NCI-H774 (cell line): ENCODE measurements at places on chromosomes 6 and 20.

DNA sequence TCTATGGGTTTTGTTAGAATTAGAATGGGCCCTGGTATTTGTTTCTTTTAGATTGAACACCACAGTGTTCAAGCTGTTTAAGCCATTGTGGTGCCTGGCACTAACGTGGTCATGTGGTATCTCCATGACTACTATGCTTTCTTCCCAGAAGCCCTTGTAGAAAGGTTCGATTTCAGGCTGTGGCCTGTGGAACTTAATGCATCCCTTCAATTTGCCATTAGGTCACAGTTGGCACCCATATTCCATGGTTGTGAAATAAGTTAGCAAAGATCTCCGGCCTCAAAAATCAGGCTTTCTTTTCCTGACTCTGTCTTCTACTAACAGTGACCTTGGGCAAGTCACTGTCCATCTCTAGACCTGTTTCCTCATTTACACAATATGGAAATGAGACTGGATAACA, 31.3 kb upstream of the AAR2 start:
- DNase-seq, result no peak

DNA sequence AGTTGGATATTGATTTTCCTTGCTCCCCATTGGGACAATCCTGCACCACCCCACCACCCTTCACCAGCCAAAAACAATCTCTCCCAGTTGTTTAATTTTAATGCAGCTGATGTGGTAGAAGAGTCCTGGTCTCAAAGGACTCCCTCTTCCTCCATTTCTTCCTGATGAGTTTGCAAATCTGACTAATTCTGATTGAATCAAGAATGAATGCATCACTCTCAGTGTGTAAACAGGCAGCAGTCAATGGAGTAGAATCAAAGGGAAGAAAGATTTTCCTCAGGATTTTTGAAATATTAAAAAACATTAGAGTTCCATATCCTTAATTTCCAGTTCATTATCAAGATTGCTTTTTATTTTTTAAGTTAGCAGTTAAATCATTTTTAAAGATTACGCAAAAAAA, 54.0 kb downstream of the PLG start:
- DNase-seq, result no peak

GRCh38 chr20:43550456-43550855, 8.4 kb upstream of the SGK2 start:
- no peak for DNase-seq

DNA sequence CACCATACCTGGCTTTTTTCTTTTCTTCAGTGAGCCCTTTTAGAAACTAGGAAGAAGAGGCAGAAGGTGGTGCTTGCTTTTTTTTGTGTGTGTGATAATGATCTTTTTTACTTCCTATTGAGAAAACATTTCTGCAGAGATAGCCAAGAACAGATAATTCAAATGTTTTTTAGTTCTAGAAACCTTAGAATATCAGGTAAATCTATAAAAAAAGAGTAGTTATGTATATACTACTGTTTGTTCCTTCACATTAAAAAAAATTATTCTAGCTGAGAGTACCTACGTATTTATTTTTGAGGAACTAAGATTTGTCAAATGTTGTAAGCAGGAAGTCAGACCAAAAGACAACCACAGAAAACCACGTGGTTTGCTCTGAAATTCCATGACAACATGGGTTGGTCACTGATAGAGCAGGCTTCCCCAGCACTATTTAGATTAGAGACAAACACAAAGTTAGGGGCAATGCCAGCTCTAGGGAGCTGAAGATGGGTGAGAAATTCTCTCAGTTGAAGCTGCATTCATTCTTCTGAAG, 12.8 kb downstream of the STK4 start:
- DNase-seq, result no peak

DNA sequence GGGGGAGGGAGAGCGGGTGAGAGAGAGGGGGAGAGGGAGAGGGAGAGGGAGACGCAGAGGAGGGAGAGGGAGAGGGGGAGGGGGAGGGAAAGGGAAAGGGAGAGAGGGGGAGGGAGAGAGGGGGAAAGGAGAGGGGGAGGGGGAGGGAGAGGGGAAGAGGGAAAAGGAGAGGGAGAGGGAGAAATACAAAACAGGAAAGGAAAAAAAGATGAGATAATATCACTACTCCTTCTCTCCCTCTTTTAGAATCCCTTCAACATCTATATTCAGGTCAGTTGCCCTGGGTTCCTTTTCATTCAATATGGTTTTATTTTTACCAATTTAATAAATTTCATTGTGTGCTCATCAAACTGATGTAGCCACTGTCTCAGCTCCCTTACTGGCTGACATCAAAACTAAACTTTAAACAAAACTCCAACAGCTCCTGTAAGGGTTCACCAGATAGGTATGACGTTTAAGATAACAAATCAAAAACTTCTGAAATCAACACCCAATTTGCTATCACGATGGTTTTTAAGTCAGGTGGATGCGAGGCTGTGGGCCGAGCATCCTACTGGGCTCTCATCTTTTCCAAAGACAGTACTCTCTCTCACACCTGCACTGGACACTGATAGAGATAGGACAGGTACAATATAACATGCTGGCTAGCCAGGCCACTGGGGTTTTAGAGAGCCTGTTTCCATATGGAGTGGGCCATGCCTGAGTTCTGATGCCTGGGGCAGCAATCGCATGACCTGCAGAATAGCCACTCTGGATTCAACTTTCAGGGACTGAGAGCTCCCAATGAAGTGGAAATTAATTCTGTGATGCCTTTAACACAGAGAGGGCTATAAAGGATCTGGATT, 99.5 kb downstream of the FYN start:
- DNase-seq, result no peak

DNA sequence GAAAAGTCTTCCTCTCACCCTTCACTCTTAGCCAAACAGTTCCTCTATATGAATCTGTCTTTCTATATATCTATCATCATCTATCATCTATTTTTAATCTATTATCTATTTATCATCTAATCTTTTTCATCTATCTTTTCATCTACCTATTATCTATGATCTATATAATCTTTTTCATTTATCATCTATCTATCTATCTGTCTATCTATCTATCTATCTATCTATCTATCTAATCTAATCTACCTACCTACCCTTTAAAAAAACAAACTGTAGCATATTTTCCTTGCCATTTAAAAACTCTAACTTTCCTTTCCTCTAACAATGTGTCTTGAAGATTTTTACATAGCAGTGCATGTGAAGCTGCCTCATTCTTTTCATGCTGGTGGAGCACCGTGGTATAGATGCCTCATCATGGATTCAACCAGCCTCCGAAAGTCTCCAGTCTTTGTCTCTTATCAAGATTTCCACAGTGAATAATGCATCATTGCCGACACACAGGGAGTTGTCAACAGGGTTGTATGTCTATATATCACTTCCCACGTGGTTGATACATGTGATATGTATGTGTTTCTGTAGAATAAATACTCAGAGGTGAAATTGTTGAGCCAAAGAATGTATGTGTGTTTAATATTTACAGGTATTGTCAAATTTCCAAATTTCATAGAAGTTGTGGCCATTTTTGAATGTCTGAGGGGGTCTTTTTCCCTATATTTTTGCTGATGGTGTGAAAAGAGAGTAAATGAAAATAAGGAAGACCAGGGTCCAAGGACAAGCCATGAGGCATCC, 51.3 kb downstream of the VEGFA start:
- DNase-seq, result no peak

DNA sequence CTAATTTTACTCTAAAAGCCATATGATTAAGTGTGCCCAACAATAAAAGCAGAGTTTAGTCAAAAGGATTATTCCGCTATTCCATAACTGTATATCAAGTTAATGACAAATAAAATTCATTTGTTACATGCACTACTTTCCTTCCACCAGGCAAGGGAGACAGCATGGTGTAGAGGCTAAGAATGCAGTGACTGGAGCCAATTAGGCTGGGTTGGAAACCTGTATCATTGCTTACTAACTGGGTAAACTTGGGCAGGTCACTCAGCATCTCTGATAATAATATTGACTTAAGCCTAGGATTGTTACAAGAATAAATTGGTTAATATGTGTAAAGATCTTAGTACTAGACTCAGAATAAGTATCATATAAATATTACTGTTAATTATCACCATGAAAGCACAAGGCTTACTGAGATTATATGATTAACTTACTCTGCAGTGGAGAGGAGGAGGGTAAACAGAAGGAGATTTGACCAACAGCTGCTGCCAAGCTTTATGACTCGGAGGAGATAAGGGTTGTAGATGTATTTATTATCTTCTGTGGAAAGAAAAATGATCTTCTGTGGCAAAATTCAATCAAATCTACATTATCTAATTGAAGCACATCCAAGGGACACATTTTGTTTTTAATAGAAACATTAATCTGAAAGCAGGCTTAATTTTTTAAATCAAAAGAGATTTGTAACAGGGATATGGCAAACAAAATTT, 1459.9 kb downstream of the GRIK2 start:
- peak; percentile 15 for DNase-seq

- no peak for DNase-seq
Measured at GRCh38 chr6:144189351-144189750, 39.0 kb downstream of the STX11 start.

DNA sequence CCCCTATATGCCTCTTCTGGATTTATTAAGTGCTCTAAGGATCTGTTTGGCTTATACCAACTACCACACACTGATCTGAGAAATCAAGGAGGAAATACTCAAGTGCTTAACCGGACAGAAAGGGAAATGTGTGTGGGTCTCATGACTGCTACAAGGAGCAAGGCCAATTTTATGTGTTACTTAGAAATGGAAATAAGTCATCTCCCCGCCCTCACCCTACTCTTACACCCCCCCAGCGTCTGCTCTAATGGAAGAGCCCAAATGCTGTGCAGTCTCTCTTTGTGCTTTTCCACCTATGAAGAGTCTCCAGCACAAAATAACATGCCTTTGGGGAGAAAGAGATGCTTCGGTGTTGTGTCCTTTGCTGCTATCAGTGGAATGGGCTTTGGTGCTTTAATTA, 428.8 kb upstream of the ARID1B start:
- peak; percentile 55 for DNase-seq

- DNase-seq, result no peak
Measured at GRCh38 chr6:127952176-127952575, 51.3 kb upstream of the THEMIS start.

- no peak for DNase-seq
Measured at GRCh38 chr6:69284176-69284730, 512.6 kb downstream of the LMBRD1 start.

DNA sequence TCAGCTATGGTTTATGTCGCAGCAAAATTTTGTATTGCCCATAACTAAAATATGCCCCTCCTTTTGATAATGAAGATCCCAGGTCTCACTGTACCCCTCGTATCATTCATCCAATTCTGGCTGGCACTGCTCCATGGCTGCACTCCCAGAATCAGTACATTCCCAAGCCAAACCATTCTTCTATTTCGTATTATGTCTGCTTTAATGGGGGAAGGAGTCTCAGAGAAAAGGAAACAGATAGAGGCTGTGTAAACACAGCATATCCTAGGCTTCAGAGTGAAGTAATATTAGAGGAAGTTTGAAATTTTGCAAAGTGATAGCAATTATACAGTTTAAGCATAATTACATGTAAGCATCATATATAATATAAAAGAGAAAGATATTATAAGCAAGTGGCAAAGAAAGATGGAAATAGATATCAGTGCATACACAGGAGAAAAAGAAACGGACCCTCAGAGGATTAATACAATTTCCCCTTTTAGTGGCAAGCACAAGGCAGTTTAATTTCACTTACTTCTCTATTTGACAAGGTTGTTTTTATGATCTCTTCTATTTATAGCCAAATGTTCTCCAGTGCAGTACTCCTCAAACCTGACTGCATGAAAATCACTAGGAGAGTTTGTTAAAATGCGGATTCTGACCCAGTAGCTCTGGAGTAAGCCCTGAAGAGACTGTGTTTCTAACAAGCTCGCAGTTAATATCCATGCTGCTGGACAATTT, 56.5 kb upstream of the TENT5A start:
- no peak for DNase-seq

DNA sequence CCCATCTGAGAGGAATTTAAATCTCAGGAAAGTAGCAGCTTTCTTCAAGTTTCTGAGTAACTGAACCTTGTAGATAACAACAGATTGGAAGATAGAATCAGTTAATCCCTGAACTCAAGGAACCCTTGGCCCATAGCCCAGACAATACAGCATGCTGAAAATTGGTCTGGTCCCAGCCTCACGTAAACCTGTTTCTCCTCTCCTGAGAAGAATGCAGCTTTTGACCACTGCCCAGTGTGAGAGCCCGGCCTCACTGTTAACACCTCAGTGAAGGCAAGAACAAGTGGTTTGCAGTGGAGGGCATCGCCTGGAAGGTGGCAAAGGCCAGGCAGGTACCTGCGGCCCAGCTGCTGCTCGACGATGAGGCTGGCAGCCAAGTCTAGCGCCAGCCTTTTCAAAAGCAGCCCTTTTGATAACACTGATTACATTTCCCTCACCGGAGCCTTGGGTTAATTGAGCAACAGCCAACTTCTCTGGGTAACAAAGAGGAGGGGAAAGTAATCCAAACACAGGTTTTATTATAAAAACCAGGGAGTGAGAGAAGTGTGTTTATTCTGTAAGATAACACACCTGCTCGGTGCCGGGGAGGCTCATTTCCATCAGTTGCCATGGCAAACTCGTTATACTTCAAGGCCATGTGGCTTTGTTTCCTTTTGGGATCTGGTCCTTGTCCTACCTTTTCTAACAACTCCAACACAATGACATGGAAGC, 54.0 kb downstream of the TRAF3IP2 start:
- peak; percentile 100 for DNase-seq

- DNase-seq, result peak; percentile 69
Measured at GRCh38 chr6:93721386-93722048, 302.2 kb upstream of the EPHA7 start.

GRCh38 chr6:143337201-143337949, 113.1 kb downstream of the ADAT2 start:
- DNase-seq, result no peak

DNA sequence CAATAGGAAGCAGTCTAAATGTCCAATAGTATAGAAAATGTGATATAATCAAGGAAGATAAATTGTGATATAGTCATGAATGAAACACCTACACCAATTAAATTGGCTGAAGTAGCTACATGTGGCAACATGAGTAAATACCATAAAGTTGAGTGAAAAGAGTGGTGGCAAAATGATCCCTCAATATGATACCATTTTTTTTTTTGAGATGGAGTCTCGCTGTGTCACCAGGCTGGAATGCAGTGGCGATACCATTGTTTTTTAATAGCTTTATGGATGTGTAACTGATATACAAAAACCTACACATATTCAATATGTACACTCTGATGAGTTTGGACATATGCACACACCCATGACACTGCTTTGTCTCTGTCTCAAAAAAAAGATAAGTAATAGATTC, 20.9 kb upstream of the ILRUN start:
- DNase-seq, result no peak
